ENCODE measurements at places on chromosomes 4 and X.

DNA sequence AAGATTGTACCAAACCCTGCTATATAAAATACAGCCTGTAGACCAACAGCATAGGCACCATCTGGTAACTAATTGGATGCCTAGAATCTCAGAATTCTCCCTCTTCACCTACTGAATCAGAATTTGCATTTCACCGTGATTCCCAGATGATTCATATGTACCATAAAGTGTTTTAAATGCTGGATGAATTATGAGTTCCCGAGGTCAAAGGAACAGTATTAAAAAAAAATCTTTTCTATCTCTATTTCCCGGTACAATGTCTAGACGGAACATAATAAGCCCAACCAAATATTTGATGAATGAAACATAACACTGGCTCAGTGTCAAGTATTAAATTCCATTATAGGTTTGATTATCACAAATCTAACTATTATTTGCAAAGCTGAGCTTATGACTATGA lies 280.0 kb downstream of the ANKRD50 start:
- DNase-seq: no peak

DNA sequence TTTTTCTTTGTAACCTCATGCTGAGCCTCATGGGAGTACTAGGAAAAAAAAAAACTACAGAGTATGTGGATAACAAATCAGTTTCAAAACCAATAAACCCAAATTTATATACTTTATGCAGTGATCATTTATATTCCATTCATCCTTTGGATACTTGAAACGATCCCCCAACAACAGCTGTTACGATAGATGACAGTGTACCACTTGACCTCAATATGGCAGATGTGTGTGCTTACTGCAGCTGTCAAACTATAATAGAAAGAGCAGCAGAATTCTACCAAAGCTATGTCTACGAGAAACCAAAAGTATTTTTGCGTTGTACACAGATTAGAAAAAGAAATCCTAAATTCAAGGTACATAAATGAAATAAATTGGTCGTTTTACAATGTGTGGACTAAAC lies 337.8 kb downstream of the PDGFC start:
- DNase-seq: no peak

GRCh38 chr4:72314869-72315268 lies 254.2 kb downstream of the ADAMTS3 start:
- peak; percentile 72 for DNase-seq

- no peak for DNase-seq
These were observed 95.3 kb downstream of the HMX1 start for GRCh38 chr4:8776366-8776765.

DNA sequence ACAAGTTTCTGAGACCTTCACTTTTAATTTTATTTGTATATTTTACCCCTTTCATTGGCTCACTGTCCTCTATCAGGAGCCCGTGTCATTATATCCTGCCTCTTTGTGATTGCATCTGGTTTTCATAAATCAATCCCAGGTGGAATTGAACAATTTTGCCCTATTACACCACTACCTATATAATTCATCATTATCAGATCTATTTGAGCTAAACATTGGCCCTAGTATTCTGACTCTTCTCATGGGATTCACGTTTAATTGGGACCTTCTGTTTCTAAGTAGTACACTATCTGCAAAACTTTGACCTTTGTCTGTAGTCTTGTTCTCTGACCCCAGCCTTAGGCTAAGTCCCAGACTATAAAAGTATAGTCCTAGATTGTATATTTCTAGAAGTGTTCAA lies 114.1 kb downstream of the FAT4 start:
- DNase-seq: no peak

GRCh38 chrX:72048510-72049455 lies 82.9 kb downstream of the RTL5 start:
- no peak for DNase-seq

DNA sequence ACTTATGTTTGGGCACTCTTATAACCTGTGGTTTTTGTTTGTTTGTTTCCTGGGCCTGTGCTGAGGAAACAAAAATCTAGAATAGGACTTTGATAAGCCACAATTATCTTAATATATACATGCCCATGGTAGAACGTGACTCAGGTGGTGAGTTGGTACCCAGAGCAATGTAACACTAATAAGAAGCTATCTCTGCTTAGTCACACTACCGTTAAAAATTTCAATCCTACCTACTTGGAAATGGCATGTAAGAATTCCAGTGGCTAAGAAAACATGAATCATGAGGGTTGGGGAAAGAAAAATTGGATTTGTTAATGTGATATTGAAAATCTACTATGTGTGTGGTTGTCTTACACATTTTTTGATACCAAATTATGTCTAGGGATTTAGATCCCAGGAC lies 30.5 kb upstream of the ADGRG2 start:
- no peak for DNase-seq

DNA sequence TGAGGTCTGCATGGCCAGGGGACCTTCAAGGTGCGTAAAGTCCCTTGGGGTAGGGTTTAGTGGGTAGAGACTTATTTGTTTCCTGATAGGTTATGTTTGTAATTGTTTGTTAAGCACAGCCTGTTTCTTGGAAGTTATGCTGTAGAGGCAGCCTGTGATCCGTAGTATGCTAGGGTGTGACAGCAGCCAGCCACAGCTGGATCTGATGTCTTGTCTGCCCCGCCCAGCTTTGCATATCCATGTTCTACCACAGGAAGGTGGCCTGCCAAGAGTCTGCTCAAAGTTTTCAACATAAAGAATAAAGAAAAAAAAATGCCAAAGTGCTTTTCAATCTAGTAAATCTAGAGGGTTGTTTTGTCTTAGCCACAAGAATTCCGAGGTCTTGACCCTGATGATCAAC lies 19.1 kb upstream of the PRRG3 start:
- DNase-seq: no peak

DNA sequence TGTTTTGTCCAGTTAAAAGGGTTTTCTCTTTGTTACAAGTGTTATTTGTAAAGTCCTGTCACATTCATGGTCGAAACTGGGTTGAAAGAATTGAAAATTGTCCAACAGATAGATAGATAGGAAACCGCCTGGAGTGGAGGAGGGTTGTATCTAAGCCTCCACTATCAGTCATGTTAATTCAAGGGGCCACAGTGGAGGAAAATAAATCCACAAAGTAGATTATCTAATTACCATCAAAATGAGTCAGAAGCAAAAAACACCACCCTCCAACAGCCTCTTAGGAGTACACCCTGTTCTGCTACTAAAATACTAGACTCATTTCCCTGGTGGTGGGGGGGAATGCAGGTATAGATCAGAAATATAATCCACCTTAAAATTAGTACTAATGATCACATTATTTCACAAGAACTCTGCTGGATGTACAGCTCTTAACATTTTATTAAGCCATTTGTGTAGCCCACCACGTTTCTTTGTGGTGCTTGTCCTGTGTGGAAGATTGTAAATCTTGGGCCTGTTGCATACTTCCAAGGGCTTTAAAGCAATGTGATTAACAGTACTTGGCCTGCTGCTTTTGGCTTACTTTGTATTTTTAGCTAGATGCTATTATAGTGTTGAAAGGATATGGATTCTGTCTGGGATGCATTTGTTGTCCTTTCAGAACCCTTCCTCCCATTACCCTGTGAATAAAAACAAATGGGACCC lies 26.8 kb downstream of the RBBP7 start:
- no peak for DNase-seq

DNA sequence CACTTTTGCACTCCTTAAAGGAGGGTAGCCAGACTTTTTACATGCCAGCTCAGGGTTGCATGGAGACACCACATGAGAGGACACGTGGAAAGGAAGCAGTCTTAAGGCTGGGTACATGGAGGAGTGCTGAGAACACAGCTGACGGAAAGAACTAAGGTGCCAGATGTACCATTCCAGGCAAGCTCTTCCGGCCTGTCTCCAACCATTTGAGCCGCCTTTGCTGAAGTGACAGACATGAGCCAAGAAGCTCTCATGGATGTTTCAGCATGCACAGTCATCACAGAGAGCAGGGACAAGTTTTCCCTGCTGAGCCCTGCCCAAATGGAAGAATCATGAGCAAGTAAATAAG lies 83.4 kb upstream of the BMP2K start:
- DNase-seq: no peak

- DNase-seq: no peak
These were observed 70.9 kb downstream of the INTS12 start for GRCh38 chr4:105637408-105638176.

- no peak for DNase-seq
These were observed 586.6 kb downstream of the TLL1 start for GRCh38 chr4:166459621-166460020.

GRCh38 chr4:79576429-79576753 lies 168.4 kb upstream of the GK2 start:
- no peak for DNase-seq

DNA sequence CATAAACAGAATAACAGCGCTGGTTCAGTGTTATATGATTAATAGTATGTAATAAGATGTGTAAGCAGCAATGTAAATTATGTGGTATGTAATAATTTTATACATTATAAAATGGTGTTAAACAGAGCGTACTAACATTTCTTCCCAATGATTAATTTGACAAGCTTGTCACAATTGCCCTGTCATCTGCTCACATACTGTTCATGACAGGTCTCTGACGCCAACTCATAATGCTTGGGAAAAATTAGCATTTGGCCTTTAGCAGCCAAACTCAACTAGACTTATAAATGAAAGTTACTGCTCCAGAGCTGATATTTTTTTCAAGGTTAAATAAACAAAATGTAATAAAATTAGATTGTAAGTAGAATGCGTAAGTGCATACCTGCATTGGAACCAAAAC lies 246.8 kb downstream of the TRAM1L1 start:
- no peak for DNase-seq

DNA sequence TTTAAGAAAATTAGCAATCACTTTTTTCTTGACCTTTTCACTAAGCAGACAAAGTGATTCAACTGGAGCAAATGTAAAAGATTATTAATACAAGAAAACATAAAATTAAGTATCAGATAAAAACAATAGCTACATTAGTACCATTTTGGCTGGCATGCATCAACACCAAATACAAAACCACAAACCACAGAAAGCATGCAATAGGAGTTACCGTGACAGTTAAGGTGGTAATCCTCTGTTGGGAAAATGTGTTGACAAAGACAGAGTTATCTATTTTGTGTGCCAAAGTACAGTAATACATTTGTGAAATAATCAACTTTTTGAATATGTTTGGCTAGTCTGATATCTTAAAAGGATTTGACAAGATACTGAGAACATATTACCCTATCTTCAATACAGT lies 89.8 kb upstream of the ETNPPL start:
- DNase-seq: no peak

- no peak for DNase-seq
These were observed 38.3 kb upstream of the SPINK2 start for GRCh38 chr4:56859841-56860240.

DNA sequence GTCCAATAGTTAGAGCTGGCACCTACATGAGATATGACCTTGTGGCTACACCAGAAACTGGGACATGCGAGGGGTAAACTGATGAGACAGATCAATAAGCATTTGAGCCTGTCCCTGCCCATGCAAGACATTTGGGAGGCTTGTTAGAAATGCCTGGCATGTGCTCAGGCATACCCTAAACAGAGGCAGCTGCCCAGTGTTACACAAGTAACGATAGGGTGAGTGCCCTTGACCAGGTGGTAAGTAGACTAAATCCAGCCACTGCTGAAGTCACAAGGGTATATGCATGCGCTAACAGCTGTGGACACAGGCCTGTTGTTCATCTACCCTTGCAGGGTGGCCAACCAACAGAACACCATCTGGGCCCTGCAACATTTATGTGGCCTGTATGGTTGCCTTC lies 56.1 kb upstream of the CCDC149 start:
- no peak for DNase-seq

DNA sequence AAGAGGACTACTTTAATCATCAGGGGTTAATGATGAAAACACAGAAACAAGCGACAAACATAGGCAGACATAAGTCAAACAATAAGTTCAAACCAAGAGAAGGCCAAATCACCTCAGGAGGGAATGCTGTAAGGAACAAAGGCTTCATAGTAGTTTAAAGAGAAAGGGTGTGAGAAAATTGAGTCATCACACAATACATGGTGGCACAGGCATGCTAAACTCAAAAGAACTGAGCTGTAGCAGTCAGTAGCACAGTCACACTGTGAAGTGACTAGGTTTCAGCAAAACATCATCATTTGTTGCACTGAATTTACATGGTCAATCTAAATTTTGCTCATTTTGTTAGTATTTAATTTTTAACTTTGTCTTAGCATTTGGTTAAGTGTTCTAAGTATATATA lies 24.2 kb downstream of the SMC1A start:
- DNase-seq: no peak

DNA sequence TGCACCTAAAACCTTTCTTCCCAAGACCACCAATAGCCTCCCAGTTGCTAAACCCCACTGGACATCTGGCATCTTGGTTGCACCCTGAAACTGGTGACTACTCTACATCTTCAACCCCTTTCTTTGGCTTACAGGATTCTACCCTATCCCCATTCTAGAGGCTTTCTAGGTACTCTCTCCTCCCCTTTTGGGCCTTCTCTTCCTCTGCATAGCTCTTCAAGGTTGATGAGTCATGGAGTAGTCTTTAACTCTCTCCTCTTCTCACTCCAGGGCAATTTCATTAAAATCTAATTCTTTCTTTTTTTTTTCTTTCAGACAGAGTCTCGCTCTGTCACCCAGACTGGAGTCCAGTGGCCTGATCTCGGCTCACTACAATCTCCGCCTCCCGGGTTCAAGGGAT lies 16.8 kb downstream of the APOO start:
- no peak for DNase-seq

DNA sequence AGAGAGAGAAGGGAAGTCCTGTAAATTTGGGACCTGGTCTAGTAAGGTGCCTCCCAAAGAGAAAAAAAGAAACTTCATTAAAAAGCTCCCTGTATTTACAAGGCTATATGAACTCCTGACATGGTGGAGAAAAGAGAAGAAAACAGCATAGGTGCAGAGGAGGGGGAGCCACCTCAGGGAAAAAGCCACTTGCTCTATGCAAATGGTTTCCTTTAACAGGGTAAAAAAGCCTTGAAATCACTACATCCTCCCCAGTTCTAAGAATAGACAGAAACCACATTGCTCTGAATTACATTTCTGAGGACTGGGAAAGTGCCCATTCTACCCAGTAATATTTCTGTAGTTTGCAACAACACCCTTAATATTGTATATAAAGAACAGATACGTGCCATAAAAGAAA lies 165.5 kb downstream of the KLF8 start:
- no peak for DNase-seq

- peak; percentile 8 for DNase-seq
These were observed 75.3 kb downstream of the RAPGEF2 start for GRCh38 chr4:159178151-159178546.

GRCh38 chr4:182825003-182825402 lies 92.2 kb downstream of the DCTD start:
- DNase-seq: no peak

DNA sequence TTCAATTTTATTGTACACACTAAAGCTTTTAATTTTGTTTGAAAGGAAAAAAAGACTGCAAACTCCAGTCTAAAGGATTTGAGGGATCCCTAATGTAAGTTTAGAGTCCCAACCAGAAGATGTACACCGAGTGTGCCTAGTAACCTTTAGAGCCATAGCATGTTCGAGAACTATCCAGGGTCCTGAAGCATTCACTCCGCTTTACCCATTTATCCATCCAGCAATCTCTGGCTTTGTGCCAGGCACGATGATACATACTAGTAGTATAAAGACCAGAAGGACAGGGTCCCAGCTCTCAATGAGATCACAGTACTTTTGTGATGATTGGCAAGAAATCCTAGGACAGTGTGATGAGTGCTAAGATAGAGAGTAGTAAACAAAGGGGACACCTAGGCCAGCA lies 168.7 kb downstream of the STK32B start:
- DNase-seq: no peak

- DNase-seq: no peak
These were observed 139.2 kb downstream of the LINC00632 start for GRCh38 chrX:140848800-140849199.
